ENCODE measurements at places on chromosomes 13 and 19.

- DNase-seq = no peak
Measured at GRCh38 chr19:335072-335471, 9.5 kb downstream of the MIER2 start.

GRCh38 chr13:22108283-22108942, 437.5 kb downstream of the FGF9 start:
- DNase-seq = no peak

DNA sequence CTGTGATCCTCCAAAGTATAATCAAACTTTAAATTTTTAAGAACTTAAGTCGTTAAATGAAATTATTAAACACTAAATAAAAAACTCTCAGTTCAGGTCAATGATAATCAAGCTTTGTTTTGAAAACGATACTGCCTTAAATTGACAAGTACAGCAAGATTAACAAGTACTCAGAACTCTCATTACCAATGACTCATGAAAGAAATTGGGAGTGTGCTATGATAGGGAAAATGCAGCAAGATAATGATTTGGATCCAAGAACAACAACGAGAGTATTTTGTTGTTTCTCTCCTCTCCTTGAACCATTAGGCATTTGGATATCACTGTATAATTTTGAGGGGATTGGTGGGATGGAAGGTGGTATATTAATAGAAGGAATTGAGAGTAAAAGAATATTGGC, 10.2 kb downstream of the N4BP2L2 start:
- DNase-seq = no peak

- DNase-seq = no peak
Measured at GRCh38 chr13:59750860-59751259, 412.9 kb downstream of the DIAPH3 start.

GRCh38 chr13:94182185-94182761, 297.2 kb downstream of the DCT start:
- DNase-seq = no peak
